ENCODE measurements at places on chromosomes 13 and 19.

- DNase-seq: peak; percentile 26
These were observed 155.5 kb downstream of the COL4A1 start for GRCh38 chr13:110151462-110151861.

GRCh38 chr13:49585220-49586157 is at the start of gene RCBTB1:
RCBTB1 (minus strand) TSS chr13:49585558; CDS start chr13:49567279, 18,279 bp downstream.
- peak; percentile 98 for DNase-seq

GRCh38 chr13:73300718-73301425 is 242.1 kb downstream of the KLF5 start:
- no peak for DNase-seq

DNA sequence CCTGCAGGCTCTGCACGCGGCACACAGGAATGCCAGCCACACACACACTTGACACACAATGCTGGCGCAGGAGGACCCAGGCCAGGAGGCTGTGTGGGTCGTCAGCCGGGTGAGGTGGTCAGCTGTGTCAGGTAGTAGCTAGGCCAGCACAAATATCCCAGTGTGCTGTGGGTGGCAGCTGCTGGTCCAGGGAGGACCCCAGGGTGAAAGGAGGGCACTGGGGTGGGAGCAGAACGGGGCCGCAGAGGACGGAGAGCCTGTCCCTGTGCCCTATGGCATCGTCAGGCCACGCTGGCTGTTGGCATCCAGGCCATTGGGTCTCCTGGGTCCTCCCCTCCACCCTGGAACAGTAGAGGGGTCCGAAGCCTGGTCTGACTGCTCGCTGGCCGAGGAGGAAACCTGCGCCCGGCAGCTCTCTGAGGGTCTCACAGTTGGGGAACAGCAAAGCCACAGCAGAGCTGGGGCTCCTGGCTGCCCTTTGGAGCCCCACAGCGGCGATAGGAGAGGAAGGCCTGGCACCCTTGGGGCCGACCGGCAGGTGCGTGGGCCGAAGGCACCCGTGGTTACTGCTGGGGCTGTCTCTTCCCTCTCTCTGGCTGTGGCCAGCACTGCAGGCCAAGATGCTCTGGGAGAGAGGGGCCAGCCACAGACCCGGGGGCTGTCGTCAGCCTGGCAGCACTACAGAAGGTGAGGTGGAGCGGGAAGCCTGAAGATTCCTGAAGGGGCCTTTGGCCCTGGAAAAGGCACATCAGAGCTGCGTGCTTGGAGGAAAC is 27.3 kb downstream of the C13orf46 start:
- DNase-seq: peak; percentile 88

GRCh38 chr19:41861116-41861768 is 1.2 kb downstream of the RPS19 start:
- DNase-seq: no peak

- DNase-seq: no peak
These were observed 10.7 kb downstream of the MZT1 start for GRCh38 chr13:72716776-72717175.

GRCh38 chr19:11130824-11131455 is 24.6 kb downstream of the SPC24 start:
- peak; percentile 97 for DNase-seq

DNA sequence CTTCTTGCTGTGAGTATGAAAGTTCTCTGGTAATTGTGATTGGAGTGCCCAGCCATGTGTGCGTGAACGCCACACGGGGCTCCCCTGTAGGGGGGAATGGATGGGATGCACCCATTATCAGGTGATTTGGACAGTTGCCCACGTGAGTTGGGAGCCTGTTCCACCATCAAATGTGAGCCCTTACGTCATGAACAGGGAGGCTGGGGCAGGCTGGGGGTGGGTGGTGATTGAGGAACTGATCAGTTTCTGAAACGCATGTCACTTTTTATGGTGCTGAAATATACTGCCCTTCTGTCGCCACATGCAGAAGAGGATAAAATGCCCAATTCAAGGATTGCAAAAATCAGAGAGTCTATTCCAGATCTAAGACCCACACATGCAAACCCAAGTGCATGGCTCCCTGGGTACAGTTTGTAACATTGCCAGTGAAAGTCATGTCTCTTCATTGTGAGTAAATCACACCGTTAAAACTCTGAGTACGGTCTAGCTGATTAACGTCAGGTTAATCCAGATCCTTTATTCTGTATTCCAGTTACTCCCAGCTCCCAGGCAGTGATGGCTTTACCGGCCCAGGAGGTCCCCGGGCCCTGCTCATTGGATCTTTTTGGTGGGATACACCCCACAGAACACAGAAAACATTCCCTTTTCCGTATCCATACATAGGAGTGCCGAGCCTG is 90.2 kb downstream of the RAB20 start:
- no peak for DNase-seq

DNA sequence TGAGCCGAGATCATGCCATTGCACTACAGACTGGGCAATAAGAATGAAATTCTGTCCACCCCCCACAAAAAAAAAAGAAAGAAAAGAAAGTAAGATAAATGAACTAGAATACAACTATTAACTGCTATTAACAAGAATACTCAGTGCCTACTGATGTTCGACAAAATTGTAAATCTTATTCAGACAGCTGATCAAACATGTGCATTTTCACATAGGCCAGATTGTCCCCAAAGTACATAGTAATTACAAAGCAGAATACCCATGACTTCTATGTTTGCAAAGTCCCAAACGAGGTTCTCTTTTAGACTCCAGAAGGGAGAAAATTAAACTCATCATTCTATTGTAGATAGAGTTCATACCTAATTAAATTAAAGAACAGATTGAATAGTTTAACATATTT is 113.4 kb downstream of the UFM1 start:
- DNase-seq: no peak

GRCh38 chr19:19775891-19776205 is 42.9 kb upstream of the ZNF14 start:
- no peak for DNase-seq
